ENCODE measurements at places on chromosomes 6 and 20. TPM values are rescaled to one million over a fixed set of nuclear protein-coding genes. Genes with fewer than 3 reads are reported as not detected.

DNA sequence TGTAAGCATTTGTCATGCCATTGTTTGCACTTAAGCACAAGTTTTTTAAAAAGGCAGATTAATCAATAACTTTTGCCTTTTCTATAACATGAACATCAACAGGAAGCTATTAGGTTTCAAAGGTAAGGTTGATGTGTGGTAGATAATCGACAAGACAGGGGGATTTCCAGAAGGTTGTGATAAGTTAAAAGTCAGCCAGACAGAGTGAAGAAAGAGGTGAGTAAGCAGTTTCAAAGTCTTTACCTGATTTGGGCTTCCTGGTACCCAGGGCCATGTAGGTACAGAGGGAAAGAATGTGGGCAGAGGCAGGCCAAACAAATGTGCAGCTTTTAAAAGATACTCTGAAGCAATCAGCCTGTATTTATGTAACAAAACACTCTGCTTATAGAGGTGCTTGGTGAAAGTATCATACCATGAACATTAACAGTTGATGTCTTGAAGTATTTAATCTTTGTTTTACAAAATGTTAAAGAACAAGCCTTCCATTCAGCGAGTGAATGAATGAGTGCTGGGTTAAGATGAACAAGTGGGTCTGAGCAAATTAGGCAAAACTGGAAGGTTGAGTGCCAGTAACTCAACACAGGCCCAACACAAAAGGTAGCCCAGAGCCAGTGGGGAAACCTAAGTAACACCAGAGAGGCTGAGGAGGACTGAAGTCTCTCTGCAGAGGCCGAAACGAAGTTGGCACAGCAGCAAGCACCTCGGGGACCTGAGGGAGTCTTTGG lies 60.2 kb downstream of the LRRC1 start:
- H3K4me1 ChIP-seq = no peaks in the 10 kb centered on the region
- H3K27ac ChIP-seq = no peak overlapping the region
- no peak for DNase-seq

- peaks cover 82% of the 10 kb centered on the region for H3K36me3 ChIP-seq
- no peaks in the 10 kb centered on the region for H3K27me3 ChIP-seq
- H3K4me1 ChIP-seq = no peaks in the 10 kb centered on the region
- H3K4me3 ChIP-seq = no peak overlapping the region
- H3K27ac ChIP-seq = no peak overlapping the region
Observed at GRCh38 chr20:62129731-62130531, 7.7 kb downstream of the LSM14B start.

DNA sequence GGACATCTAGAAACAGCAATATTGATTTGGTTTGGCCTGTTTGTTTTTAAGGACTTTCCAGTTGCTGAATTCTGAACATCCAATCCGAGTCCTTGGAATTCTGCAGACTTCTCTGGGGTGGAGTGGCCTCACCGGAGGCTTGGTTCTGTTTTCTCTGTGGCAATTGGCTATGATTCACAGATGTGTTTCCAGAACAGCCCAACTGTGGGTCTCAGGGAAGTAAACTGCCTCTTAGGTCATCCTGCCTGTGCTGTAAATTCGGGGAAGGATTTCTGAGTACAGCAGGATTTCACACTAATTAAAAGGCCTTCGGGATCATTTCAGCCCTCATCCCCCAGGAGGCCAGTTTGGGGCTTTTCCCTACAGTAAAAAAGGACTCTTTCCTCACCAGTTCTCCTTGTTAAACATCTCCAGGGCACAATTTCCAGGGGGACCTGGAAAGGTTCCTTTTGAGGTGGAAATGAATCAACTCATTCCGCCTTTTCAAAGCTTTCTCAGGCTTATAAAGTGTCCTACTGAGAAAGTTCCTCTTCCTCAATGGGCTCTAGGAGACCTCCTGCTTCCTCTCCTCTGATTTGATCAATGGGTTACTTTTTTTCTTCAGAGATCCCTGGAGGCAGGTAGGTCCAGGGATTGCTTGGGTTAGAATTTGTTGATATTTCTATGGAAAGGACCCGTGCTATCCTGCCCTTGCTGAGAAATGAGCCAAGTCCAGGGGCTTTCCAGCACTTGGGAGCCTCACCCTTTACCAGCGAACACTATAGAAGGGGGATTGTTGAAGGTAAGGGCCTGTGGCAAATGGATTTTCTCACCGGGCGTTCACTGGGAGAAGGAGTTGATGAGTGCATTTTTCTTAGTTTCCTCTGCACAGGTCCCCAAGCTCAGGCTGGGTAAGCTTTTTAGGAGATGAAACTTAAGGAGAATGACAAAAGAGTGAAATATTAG lies 114.6 kb downstream of the CLIC5 start:
- H3K36me3 ChIP-seq = no peaks in the 10 kb centered on the region
- H3K27ac ChIP-seq = no peak overlapping the region
- H3K27me3 ChIP-seq = no peaks in the 10 kb centered on the region
- H3K4me1 ChIP-seq = no peaks in the 10 kb centered on the region
- DNase-seq = no peak

- no peaks in the 10 kb centered on the region for H3K36me3 ChIP-seq
- H3K27me3 ChIP-seq = no peaks in the 10 kb centered on the region
- no peak overlapping the region for H3K27ac ChIP-seq
- no peaks in the 10 kb centered on the region for H3K4me1 ChIP-seq
Observed at GRCh38 chr6:44333942-44334341, 8.5 kb upstream of the SPATS1 start.

DNA sequence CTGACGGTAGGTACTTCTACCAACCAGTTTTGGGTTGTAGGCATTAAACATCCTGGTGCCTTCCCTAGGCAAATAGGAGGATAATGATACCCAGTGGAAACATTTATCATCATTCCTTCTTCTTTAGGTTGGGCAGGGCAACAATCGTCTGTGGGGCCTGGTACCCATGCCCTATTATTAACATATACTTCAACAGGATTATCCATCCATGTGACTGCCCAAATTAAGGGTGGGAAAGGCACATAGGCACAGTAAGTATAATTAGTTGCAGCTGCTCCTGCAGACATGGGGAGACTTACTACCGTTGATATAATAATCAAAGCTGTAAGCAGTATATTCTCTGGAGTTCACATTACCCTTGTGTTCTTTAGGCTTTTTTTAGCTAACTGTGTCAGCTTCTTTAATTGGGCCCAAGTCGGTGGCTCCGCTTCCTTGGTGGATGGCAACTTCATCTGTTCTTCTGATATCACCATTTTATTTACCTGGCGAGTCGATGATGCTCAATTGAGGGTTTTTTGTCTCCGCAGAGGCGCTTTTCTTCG lies 16.8 kb downstream of the RPL7L1 start:
- H3K27ac ChIP-seq = no peak overlapping the region
- no peak for DNase-seq
- H3K36me3 ChIP-seq = no peaks in the 10 kb centered on the region
- H3K4me1 ChIP-seq = peaks cover 22% of the 10 kb centered on the region
- H3K4me3 ChIP-seq = no peak overlapping the region

NT5E gene
- total RNA-seq = 3.6 TPM
